ENCODE measurements at places on chromosomes 3 and 15.

DNA sequence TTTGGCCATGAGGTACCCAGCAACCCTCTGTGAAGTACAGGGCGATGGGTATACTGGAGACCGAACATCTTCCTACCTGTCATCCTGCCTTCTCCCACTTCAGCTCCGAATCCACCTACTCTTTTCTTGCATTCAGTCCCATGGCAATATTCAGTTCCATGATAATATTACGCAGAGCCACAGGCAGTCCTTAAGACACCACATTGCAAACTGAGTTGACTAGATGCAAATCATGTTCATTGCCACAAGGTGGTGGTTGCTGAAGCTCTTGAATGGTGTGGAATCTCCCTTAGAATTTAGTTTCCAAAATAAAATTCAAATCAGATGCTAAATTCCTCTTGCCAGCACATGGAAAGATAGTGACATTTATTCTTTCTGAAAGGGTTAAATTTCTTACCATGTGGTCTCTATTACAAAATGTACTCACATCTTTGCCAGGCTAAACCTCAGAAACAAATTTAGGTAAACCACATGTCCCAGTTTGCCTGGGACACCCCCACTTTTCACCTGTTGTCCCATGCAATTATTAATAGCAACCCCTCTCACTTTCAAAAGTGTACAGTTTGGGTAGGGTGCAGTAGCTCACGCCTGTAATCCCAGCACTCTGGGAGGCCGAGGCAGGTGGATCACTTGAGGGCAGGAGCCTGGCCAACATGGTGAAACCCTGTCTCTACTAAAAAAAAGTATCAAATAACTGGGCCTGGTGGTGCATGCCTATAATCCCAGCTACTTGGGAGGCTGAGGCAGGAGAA, 1.7 kb upstream of the NME9 start:
- no peak for DNase-seq

DNA sequence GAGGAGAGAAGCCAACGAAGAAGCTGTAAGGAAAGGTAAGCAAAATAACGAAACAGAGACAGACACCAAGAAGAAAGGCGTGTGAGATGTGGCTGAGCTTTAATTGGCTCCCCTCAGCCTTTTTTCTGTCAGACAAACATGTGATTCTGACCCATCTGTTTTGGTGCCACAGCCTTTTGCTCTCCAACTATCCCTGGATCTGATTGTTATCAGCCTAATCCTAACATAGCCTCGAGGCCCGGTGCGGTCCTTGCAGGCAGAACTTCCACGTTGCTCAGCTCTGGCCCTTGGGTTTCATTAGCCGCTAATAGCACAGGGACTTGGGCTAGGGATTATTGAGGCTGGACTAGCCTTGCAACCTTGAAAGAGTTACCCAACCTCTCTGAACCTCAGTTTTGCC, 57.9 kb upstream of the CACNA2D3 start:
- DNase-seq: no peak

DNA sequence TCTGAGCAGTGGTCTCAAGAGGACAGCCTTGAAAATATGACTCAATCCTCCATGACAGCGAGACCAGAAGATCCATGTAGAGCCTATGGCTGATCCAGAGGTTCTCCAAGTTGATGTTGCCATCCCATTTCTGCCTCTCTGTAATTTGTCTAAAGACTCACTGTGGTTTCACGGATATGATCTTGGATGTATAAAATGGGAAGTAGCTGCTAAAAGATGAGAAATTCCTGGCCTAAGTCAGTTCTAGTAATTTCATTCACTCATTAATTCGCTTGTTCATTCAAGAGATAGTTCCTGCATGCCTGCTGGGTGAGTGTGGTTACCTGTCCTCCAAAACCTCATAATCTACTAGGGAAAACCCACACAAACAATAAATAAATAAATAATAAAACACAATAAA, 145.9 kb downstream of the TNIK start:
- no peak for DNase-seq

DNA sequence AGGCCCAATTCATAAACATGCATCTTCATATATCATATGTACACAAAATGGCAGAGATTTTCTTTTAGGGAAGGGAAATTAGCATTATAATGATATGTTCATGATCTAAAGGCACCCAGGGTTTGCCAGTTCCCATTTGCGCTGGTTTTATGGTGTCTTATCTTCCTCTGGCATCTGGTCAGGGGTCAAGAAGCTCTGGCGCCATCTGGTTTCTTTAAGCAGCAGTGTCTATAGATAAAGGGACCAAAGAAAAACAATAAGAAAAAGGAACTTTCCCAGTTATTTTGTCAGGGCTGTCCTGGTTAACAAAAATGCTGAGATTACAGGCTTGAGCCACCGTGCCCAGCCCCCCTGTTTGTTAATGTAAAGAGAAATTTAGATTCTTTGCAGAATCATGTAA, 3.3 kb upstream of the DCP1A start:
- DNase-seq: no peak

- DNase-seq: no peak
These were observed 42.2 kb upstream of the POU1F1 start for GRCh38 chr3:87318617-87319021.

DNA sequence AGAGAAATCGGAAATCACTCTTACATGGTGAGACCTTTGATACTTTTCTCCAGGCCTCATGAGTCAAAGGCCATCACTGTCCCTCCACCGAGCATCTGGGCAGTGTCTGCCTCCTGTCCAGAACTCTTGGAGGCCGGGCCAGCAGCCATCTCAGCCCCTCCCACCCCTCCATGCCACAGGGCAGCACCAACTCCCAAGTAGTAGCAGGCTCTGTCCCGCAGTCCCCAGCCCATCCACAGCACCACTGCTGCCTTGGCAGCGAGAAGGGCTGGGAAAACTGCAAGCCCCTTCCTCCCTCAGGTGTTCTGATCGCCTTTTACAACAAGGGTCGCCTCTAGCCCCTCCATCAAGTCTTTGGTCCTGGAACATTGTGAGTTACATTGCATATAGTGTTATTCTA, 5.5 kb downstream of the LYSMD4 start:
- DNase-seq: no peak

- DNase-seq: no peak
These were observed 304.4 kb downstream of the KBTBD8 start for GRCh38 chr3:67302489-67302888.

DNA sequence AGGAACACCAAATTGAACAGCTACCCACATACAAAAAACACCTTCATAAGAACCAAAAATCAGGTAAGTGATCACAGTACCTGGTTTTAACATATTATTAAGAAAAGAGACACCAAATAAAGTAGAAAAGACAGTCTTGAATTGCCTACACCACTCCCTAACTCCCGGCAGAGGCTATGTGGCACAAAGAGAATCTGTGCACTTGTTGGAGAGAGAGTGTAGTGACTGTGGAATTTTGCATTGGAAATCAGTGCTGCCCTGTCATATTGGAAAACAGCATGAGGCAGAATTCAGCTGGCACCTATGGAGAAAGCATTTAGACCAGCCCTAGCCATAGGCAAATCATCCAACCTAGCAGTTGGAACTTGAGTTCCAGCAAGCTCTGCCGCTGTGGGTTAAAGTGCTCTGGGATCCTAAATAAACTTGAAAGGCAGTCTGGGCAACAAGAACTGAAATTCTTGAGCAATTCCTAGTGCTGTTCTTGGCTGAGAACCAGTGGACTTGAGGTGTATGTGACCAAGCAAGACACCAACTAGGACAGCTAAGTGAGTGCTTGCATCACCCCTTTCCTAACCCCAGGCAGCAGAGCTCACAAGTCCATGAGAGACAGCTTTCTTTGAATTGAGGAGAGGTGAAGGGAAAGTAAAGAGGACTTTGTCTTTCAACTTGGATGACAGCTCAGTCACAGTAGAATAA, 969.6 kb upstream of the ALCAM start:
- DNase-seq: no peak

DNA sequence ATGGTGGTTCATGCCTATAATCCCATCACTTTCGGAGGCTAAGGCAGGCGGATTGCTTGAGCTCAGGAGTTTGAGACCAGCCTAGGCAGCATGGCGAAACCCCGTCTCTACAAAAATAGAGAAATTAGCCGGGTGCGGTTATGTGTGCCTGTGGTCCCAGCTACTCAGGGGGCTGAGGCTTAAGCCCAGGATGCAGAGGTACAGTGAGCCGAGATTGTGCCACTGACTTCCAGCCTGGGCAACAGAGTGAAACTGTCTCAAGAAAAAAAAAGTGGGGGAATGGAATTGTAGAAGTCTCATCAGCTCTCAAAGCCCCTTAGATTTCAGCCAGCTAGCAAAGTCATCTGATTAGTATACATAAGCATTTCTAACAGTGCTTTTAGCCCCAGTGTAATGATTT, 33.2 kb downstream of the TIPARP start:
- no peak for DNase-seq

DNA sequence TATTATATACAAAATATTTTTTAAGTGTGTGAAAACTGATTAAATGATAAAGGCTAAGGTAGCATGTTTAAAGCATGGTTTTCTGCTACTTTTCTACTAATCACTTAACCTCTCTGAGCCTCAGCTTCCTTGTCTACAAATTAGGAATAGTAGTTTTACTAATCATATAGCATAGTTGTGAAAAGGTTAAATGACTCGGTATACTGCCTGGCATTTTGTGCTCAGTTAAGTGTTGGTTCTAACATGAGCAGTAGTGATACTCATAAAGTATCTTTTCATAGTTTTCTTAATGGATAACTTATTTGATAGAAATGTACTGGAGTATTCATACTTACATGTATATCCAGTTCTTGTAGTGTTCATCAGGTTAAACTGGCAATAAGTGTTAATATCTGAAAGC, 13.6 kb downstream of the RASA2 start:
- no peak for DNase-seq

DNA sequence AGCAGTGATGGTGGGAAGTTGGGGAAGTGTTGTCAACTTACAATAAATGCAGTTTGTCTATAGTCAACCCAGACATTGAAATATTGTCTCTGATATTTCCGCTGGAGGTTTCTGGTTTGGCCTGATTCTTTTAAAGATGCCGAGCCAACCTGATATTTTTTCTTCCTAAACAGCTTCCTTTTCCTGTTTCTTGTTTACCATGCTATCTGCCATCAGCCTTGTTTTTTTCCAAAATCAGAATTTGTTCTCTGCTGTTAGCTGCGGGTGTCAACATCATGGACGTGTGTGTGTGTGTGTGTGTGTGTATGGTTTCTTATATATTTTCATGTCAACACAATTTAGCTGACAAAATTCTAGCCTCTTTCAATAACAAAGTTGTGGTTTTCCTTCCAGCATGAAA, 41.2 kb upstream of the XCR1 start:
- no peak for DNase-seq

DNA sequence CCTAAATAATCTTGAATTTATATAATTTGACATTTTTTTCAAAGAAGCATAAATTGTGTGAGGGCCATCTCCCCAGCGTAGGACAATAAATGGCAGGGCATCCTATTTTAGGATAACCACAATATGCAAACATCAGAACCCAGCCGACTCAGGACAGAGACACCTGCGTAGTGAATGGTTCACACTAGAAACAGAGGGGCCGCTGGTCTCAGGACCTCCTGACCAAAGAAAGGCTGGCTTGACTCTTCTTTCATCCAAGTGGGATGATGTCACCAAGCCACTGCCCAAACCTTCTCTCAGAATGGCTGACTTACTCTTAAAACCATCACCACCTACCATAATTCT, 162.1 kb downstream of the FOXP1 start:
- DNase-seq: no peak

GRCh38 chr3:101946906-101947305, 97.6 kb downstream of the NFKBIZ start:
- no peak for DNase-seq

- no peak for DNase-seq
These were observed 8.8 kb downstream of the GBE1 start for GRCh38 chr3:81752604-81753003.

DNA sequence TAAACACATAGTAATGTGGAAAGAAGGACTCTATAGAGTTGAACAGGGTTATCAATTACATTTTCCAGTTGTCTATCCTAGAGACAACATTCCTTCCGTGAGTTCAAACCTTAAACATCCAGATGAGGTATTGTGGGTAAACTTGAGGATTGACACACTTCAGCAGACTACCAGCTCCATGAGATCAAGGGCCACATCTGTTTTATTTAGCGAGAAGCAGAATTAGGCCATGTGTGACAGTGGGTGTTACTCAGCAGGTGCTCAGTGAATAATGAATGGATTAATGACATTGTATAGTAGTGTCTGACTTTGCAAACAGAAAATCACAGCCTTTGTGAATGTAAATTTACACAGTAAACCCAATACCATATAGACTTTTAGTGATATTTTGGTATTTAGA, 941.1 kb upstream of the CFAP20DC start:
- no peak for DNase-seq

GRCh38 chr3:191136347-191136746, 62.7 kb upstream of the OSTN start:
- DNase-seq: no peak

DNA sequence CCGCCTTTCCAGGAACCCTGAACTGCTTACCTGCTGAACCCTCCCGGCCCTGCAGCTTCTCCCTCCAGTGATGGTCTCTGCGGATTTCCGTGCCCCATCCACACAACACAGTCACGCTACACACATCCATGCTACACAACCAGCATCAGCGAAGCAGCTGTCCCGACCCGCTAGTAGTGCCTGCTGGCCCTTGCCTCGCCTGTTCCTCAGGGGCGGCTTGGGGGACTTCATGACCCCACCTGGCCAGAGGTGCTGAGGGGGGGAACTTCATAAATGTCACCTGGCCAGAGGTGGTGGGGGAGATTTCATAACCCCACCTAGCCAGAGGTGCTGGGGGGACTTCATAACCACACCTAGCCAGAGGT, 530 bp upstream of the TUBGCP5 start:
- DNase-seq: no peak

GRCh38 chr3:195147649-195148080, 123.3 kb downstream of the XXYLT1 start:
- DNase-seq: no peak

DNA sequence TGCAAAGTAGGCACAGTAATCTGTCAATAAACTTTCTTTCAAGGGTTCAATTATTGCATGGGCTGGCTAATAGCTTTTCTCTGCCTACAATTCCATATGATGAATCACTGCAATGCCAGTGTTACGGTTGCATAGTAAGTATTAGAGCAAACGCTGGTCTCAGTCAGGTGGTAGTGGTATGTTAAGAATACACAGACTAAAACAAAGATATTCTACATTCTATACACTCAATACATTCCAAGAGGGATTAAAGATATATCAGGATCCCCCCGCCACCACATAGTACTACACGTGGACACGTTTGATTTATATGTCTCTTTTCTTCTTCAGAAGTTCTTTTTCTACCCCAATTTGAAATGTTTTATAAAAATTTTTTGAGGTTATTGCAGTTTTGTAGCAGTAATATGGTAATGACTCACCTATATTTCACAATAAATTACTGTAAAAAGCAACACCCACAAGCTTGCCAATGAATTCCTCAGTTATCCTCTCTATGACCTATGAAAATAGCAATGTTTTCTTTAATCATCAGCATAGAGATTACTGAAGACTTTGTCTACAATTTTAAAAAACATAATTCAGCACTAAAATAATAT, 68.2 kb downstream of the CD200R1L start:
- no peak for DNase-seq

- no peak for DNase-seq
These were observed 60.3 kb upstream of the FNDC3B start for GRCh38 chr3:171979081-171979480.
